ENCODE measurements at places on chromosomes 6 and 20. TPM values are rescaled to one million over a fixed set of nuclear protein-coding genes. Genes with fewer than 3 reads are reported as not detected.

E2F1 gene
- 66.0 TPM for total RNA-seq

OXT gene
- total RNA-seq, result not detected

IL17A gene
- not detected for total RNA-seq

ERVFRD-1 gene
- not detected for total RNA-seq

TSPYL4 gene
- total RNA-seq, result 81.3 TPM

UBD gene
- not detected for total RNA-seq

EBF4 gene
- 11.0 TPM for total RNA-seq

SEMG1 gene
- total RNA-seq, result not detected

B3GAT2 gene
- 8.1 TPM for total RNA-seq

NPEPL1 gene
- total RNA-seq, result 43.2 TPM

BPIFB2 gene
- not detected for total RNA-seq

PSMG4 gene
- 37.2 TPM for total RNA-seq

CAP2 gene
- 24.4 TPM for total RNA-seq

- peak; percentile 46 for DNase-seq
Observed at GRCh38 chr6:70282919-70283461, 19.9 kb downstream of the COL9A1 start.

GRCh38 chr6:52645976-52646375 is 24.9 kb upstream of the TMEM14A start:
- DNase-seq, result no peak

GRCh38 chr20:48817367-48818030 is 10.3 kb downstream of the PREX1 start:
- DNase-seq, result no peak

DNA sequence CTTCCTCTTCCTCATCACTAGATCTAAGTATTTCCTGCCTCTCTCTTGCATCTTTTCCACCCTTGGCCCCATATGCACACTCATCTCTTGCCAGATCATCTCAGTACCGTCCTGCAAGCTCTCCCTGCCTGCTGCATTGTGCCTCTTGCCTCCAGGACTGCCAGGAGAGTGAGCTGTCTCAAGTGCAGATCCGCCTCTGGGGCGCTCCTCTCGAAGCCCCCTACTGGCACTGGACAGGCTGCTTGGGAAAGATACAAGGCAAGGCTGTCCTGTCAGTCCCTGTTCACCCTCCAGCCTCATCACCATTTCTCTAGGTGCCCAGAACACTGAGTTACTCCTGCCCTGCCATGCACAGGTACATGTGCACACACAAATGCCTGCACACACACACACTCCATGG is 10.2 kb downstream of the SYNDIG1 start:
- no peak for DNase-seq

DNA sequence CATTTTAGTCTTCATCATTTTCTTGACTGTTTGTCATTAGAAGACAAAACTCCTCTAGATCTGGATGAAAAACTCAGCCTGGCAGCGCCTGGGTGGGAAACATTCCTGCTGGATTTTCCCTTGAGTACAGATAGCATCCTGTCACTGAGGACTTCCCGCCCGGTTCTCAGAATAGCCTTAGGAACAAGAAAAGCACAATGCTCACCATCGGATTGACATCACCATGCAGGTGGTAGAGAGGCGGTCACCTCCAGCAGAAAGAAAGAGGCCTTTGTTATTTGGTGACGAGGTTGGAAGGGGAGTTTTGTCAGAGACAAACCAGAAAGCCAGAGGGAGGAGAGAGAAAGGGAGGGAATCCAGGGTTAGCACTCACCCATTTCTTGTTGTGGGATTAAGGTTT is 39.8 kb downstream of the KIF25 start:
- no peak for DNase-seq

- no peak for DNase-seq
Observed at GRCh38 chr6:117619178-117619577, 16.9 kb upstream of the GOPC start.

DNA sequence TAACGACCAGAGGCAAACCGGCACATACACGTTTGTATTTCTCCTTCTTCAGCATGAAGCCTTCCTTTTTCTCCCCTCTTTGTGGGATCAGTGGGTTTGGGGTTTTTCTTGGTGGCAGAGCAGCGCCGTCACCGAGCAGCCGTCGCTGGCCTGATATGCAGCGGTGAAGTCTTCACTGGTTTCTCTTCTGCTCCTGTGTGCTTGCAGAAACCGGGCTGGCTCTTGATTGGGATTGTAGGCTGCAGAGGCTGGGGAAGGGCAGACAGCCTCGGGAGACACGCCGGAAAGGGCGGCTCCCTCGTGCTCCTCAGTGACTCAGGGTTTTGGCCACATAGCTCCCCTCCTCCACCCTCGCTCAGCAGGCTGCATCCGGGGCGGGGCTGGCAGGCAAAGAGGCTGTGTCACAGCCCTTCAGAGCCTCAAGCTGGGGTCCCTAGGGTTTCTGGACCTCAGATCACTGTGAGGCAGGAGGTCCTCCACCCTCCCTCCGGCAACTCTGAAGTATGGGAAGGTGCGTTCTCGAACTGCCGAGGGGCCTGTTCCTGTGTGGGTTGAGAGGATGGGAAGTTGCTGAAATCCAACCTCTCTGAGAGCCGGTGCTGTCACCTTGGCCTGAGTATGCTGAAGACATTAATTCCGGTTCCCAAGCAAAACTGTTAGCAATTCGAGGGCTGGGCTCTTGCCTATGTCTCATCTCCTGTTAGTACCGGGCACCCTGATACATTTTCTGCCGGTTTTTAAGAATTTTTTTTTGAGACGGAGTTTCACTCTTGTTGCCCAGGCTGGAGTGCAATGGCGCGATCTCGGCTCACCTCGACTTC is 24.2 kb downstream of the NQO2 start:
- DNase-seq, result peak; percentile 86

- DNase-seq, result no peak
Observed at GRCh38 chr6:113281014-113281413, 576.1 kb upstream of the MARCKS start.

DNA sequence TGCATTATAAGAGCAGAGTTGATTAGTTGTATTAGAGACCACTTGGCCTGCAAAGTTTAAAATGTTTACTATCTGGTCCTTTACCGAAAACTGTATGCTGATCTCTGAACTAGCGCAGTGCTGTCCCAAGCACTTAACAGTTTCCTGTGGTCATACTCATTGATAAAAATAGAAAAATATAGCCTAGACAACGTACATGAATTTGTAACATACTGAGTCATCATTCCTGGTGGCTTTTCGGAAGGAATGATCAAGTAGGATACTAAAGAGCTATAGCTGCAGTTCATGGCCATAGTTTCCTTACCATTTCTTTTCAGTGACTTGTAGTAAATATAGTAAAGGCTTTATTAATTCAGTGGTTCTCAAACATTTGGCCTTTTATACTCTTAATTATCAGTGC is 18.4 kb downstream of the TTK start:
- DNase-seq, result no peak

DNA sequence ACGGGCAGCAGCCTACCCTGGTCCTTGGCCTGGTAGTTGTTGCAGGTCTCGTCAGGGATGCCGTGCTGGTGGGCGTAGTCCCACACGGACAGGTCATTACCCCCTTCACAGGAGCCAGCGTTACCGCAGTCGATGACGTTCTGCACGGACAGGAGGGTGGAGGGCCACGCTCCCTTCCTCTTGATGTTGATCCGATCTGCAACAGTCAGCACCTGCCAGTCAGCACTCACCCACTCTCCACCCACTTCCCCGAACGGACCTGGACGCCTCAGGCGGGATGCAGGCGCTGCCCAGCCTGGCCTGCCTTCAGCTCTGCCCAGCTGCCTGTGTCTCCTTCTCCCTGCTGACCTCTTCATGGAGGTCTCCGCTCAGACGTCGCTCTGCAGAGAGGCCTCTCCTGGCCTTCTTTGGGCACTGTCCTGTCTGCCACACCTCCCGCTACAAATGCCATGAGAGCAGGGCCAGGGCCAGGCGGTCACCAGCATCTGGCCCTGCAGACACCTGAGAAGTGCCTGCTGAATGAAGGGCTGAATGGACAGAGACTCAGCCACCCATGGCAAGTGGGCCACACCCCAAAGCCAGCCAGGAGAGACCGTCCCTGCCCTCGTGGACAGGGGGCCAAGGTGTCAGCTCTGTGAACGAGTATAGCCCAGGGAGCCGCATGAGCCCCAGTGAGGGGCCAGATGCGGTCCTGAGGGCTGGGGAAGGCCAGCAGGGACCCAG is 5.4 kb downstream of the CTSZ start:
- no peak for DNase-seq

DNA sequence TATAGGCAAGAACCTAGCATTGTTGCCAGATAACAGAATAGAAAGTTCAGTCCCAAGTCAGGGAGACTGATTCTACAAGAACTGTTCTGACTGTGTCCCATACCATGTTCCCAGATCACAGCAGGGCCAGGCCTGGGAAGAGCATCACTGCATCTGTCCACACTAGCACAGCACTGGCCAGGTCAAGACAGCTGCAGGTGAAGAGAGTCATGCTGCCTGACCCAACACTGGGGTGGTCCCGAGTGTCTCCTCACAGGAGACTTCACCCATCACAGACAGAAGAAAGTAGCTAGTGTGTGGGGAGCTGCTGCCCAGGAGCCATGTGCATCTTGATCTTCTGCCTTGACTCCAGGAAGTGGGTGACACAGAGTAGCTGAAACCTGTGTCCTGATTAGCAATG is 1.3 kb upstream of the CST9L start:
- no peak for DNase-seq

DNA sequence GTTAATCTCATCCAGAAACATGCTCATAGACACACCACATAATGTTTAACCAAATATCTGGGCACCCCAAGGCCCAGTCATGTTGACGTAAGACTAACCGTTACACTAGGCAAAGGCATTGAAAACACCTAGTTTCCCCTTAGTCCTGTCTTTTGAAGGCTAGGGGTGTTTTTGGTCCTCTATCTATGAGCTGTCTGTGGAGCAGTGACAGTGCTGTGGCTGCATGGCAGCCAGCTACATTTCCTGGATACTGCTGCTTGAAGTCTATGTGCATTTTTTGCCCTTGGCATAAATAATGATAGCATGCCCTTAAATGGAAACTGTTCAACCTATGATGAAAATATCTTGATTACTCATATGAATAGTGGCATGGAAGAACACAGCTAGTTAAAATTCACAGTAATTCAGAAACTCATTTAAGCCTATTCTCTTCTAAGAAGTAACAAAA is 18.6 kb downstream of the FARS2 start:
- no peak for DNase-seq

- DNase-seq, result no peak
Observed at GRCh38 chr20:41701588-41702348, 83.6 kb upstream of the CHD6 start.

DNA sequence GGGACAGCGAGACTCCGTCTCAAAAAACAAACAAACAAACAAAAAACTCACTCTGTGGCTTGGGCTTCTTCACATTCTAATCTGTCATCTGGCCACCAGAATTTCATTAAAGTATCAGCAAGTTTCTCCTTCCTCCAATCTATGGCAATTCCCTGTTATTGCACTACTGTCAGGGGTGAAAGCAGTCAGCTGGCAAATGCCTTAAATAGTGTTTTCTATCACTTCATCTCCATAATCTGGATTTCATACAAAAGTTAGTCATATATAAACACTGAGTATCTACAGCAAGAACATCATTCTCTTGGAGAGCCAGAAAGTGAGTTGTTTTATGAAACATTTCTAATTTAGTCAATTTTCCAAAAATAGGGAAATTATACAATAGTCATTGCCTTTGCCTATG is 56.1 kb downstream of the PHACTR3 start:
- DNase-seq, result no peak

GRCh38 chr6:144546807-144547206 is 261.7 kb downstream of the UTRN start:
- DNase-seq, result no peak

- DNase-seq, result no peak
Observed at GRCh38 chr6:17865798-17866725, 121.4 kb downstream of the KIF13A start.

GRCh38 chr6:21208081-21208795 is 385.3 kb upstream of the SOX4 start:
- DNase-seq, result no peak

- no peak for DNase-seq
Observed at GRCh38 chr20:3447321-3447720, 23.5 kb upstream of the ATRN start.

GRCh38 chr20:15265581-15266309 is 928.3 kb upstream of the FLRT3 start:
- DNase-seq, result no peak

GRCh38 chr6:1086446-1087153 is 225.3 kb upstream of the FOXQ1 start:
- no peak for DNase-seq

GRCh38 chr20:45944965-45945677 is 10.6 kb downstream of the PCIF1 start:
- no peak for DNase-seq

DNA sequence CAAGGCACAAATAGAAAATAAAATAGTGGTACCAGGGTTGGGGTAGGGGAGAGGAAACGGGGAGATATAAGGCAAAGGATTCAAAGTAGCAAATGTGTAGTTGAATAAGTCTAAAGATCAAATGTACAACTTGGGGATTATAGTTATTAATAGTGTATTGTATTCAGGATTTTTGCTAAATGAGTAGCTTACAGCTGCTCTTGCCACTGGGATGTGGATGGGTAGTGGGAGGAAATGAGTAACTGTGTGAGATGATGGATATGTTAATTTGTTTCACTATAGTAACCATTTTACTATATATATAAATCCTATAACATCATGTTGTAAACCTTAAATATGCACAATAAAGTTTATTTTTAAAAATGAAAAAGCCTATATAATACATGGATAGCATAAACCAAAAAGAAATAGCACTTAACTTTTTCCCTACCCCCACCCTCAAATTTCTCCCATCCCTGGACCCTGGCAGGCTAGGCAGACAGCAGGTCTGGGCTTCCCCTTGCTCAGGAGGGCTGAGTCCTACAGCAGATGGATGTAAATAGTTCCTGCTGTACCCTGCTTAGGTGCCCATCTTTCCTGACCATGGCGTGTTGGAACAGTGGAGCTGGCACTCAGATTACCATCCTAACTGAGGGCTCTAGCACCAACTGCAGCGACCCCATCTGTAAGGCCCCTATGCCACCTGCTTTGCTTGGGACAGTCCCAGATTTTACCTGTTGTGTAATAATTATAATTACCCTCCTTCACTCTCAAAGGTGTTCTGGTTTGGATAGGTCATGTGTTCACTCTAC is 28.6 kb upstream of the PBOV1 start:
- no peak for DNase-seq

- DNase-seq, result no peak
Observed at GRCh38 chr20:36645998-36646397, at the start of gene SLA2. Gene SLA2, minus strand, starts transcription at chr20:36646196. Its CDS starts 4,861 bp downstream, at chr20:36641335.

GRCh38 chr6:36780442-36781177 is 58.6 kb downstream of the CPNE5 start:
- DNase-seq, result no peak

DNA sequence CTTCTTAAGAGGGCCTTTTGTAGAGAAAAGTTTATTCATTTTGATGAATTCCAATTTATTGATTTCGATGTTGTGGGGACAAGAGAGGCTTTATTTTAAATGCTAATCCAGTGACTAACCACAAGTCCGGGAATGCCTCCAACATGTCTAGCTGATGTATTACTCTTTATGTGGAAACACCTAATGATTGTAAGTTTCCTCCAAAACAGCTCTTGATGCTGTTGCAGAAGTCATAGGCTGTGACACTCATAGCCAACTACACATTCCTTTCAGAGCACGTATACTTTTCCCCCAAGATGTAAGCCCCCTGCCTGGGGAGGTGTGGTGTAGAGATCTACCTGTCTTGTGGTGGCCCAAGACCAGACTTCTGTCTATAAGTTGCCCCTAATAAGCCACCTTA is 61.3 kb upstream of the RNF24 start:
- no peak for DNase-seq

Data from glutamatergic neuron (in vitro differentiated cells).